Neural progenitor cell (in vitro differentiated cells): ENCODE measurements at places on chromosomes 5 and 9. TPM values are rescaled to one million over a fixed set of nuclear protein-coding genes. Genes with fewer than 3 reads are reported as not detected.

DNA sequence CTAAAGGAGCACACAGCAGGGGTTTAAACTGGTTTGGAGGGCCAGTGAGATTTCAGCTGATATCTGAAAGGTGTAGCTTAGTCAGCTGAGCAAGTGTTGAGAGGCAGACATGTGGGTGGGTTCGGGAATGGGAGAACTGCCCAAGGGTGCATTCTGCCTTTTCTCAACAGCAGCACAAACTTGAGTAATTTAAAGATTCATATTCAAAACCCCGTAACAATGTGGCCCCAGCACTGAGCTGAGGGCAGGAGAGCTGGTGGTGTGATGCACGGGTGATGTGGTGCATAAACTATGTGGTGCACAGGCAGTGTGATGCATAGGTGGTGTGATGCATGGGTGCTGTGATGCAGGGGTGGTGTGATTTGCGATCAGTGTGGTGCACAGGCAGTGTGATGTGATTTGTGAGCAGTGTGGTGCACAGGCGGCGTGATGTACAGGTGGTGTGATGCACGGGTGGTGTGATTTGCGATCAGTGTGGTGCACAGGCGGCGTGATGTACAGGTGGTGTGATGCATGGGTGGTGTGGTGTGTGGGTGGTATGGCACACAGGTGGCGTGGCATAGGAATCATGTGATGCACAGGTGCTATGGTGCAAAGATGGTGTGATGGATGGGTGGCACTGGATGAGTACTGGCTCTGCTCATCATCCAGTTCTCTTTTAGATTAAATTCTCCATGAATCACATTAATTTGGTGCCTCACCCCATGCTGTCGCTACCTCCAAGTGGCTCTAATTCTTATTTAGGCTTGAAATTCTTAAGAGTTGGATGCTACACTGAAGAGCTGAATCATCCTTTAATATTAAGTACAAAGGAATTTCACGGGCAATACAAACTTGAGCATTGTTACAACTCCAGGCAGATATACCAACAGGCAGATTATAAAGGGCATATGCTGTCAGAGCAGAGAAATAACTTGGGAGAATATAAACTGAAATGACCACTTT, 53.6 kb downstream of the DAP start:
- no peak for DNase-seq

- peak; percentile 20 for DNase-seq
Measured at GRCh38 chr5:36854402-36855140, 22.0 kb upstream of the NIPBL start.

DNA sequence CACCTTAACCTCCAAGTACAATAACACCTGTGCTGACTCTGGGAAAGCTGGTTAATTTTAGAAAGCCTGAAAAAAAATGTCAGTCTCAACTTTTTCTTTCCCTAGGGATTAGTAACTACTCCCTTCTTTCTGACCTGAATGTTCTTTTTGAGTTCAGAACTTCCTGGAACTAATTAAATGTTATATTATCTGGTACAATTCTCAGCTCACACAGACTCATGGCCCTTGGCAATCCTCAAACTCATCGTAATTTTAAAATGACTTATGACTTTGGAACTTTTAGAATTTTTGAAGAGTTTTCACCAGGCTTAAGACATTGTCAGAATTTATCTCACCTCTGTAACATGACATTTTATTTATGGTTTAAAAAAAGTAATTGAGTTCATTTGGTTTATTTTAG, 315.0 kb downstream of the FER start:
- no peak for DNase-seq

GRCh38 chr5:50441493-50441955, 436 bp upstream of the EMB start:
- DNase-seq = no peak

DNA sequence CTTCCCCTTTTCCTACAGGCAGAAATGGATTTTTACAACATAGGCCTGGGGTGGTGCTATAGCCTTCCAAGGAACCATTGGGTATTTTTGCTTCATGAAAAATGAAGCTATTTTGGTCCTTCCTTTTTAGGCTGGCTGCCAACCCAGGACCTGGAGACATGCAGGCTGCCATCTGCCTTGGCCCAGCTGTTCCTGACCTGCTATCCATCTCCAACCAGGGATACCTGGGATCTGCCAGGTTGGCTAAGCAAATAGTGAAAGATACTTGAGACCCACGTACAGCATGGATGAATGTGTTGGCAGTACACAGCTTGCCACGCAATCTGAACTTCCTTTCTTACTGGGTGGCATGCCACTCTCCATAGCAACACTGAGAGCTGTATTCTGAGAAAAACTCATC, 31.1 kb downstream of the MRPS27 start:
- no peak for DNase-seq

- peak; percentile 18 for DNase-seq
Measured at GRCh38 chr9:88590558-88591146, 55.7 kb downstream of the NXNL2 start.

DNA sequence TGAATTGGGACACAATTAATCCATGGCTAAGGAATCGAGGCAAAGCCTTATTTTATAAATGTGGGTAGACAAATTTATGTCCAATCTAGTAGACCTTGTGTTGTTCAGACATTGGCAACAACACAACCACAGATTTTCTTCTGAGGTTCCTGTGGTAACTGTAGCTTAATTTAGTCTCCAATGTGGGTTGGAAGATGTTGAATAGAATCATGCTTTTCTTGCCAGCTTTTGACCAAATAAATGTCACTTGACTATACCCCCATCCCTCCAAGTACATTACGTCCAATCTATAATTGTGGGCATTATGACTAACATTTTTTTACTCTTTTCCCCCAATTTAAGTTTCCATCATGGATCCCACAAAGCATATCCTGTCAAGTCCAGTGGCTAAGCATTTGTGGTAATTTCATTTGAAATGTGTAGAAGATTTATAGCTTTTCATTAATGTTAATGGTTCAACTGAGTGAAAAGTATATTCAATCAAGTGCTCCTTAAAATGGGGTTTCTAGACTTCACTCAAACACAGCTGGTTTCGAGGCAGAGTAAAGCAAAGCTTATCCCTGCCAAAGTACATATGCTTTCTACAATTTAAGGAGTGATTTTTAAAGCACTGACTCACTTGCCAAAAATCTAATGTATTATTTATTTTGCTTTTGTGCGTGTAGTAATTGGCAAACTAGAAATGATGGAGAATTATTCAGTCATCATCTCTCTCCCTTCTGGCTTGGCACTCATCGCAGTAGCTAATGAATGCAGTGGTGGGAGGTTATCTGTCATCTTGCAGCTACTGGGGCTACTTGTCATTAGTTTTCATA, 141.8 kb downstream of the FAM174A start:
- DNase-seq = no peak

SOX30 gene
- total RNA-seq = 0.06 and 0.17 TPM in 2 replicates

PFN3 gene
- total RNA-seq = not detected in 2 replicates

SLCO6A1 gene
- total RNA-seq = 0.51 and 2.1 TPM in 2 replicates

DNA sequence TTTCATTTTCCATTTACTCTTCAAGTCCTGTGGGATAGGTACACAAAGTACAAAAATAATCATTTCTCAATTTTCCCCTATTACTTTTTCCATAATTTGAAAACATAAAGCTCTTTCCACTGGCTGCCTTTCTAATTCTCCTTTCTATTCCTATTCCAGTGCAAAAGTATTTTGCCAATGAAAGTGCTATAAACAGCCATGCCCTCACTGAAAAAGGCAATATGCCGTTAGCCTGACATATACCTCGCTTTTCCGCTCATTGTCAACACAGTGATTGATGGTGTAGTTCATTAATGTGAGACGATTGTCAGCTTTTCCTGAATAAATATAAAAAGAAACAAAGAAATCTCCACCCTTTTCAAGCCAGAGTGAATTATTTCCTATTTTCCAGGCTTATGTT, 97.5 kb downstream of the EBF1 start:
- DNase-seq = no peak

- DNase-seq = no peak
Measured at GRCh38 chr5:91955610-91956009, 572.5 kb upstream of the ARRDC3 start.

RLN2 gene
- 5.0 and 12.6 TPM in 2 replicates for total RNA-seq

GRCh38 chr9:36187414-36187813, 3.3 kb upstream of the CLTA start:
- no peak for DNase-seq

DNA sequence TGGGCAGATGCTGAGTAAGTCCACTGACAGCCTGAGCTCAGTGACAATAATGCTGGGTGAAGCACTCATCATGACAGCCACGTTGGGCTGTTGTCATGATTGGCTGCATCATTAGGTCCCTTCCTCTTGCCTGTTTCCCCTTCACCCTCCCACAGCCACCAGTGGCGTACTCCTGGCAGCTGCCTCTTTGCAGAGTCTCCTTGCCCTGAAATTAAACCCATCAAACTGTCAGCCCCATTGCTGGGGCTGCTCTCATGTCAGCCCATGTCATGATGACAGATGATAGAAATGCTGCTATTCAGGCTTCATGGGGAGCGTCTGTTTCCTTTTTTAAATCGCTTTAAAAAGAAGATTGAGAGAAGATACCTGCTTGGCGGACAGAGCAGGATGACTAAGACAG, 327.4 kb downstream of the AGTPBP1 start:
- no peak for DNase-seq

DNA sequence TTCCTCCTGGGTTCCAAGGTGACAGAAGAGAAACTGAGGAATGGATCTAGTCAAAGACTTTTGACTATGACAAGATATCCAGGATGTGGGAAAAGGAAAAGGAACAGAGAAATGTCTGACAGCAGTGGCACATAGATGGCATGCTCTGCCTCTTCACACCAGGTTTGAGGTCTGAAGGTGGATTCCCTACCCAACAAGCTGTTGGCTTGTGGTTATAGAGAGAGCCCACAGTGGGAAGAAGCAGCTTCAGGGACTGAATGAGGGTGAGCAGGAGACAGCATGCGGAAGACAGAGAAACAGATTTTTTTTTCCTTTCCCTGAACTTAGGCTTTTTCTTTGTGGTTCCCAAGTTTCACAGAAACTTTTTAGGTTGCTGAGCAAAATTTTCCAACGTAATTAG, 20.6 kb downstream of the IFNW1 start:
- no peak for DNase-seq

DNA sequence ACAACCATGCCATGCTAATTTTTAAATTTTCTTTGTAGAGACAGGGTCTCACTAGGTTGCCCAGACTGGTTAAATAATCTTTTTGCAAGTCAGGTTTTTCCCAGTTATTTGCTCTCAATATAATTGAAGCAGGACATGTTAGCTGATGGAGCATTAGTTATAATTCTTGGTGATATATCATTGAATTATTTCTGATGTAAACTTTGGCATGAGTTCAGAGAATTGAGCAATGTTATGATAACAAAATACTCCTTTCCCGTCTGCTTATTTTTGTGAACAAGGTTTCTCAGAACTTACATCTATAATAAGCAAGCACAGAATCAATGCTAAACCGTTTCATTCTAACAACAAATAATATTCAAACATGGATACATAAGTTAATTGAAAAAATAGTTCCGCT, 37.8 kb downstream of the BHMT start:
- no peak for DNase-seq
